IMR-90 (cell line): ENCODE measurements at places on chromosomes 1 and 21.

DNA sequence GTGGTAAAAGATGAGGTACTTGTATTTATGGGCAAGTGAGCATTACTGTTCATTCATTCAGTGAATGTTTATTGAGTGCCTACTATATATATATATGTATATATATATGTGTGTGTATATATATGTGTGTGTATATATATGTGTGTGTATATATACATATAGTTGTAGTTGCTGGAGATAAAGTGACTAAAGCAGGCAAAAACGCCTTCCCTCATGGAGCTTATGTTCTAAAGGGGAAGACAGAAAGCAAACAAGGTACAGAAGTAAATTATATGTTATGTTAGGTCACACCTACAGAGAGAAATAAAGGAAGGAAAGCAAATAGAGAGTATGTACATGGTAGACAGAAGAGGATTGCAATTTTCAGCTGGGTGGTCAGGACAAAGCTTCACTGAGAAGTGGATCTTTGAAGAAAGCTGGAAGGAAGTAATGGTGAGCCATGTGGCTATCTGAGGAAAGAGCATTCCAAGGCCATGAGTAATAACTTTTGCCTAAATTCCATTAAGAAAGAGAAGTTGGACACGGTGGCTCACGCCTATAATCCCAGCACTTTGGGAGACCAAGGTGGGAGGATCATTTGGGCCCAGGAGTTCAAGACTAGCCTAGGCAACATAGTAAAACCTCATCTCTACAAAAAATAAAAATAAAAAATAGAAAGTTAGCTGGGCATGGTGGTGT, 33.5 kb upstream of the KLF17 start:
- DNase-seq: peak; percentile 83

DNA sequence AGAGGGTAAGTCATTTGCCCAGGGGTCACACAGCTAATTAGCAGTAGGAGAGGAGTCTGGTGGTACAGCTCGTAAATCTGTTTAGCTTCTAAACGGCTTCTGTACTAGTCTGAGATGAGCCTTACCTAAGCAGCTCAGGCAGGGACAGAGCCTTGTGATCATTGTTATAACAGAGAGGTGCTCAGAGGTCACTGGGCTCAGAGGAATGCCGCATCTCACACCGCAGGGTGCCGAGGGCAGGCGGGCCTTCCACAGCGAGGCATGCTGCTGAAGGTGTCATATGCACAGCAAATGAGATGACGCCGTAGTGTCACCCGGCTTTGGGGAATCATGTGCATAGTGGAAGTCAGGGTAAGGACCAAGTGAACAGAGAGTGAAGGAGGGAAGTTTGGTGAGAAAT, 305.2 kb upstream of the FMN2 start:
- DNase-seq: no peak

DNA sequence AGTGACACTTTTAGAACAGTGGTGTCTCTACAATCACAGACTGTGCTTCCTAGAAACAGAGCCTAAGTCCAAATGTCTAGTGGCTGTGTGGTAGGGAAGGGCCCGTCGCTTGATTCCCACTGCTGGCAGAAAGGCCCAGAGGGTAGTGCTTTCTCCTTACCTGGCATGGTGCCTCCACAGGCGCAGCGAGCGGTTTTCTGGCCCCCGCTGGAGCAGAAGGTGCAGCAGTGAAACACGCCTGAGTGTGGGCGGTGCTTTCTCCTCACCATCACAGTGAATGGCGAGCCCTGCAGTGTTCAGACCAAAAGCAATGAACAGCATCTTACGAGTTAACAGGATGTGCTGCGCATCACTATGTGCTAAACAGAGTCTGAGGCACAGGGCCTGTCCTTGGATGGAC, 8.3 kb downstream of the TRIM45 start:
- no peak for DNase-seq

- no peak for DNase-seq
These were observed 1.9 kb downstream of the SPRR4 start for GRCh38 chr1:152972196-152972886.

DNA sequence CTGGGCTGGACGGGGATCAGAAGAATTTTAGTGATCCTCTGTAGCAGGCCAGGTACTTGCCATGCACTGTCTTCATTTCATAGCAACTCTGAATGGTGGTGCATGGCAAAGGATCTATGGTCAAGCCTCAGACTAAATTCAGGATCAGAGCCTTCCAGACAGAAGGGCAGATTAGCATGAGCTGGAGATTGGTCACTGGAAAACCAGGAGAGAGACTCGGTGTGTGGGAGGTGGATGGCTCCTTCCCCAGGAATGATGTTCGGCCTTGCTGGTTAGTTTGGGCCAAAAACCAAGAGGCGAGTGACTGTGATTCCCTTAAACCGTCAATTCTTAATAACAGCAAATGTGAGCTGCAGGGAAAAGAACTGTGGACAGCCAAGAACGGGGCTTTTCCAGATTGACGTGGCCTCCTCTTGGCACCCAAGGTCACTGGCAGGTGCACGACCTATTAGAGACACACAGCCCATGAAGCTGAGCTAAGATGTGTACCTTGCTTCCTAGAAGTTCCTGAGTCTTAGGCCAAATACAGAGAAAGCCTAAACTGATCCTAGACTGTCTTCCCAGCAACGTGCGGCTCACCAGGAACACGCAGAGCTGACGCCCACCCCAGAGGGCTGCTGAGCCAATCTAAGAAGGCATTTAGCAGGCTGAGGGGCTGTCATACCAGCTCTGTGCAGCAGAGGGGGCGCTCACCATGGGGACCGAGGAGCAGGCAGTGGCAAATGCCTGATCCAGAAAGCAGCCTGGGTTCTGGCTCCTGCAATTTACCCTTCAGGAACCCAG, 18.5 kb downstream of the ALDH4A1 start:
- DNase-seq: peak; percentile 66

DNA sequence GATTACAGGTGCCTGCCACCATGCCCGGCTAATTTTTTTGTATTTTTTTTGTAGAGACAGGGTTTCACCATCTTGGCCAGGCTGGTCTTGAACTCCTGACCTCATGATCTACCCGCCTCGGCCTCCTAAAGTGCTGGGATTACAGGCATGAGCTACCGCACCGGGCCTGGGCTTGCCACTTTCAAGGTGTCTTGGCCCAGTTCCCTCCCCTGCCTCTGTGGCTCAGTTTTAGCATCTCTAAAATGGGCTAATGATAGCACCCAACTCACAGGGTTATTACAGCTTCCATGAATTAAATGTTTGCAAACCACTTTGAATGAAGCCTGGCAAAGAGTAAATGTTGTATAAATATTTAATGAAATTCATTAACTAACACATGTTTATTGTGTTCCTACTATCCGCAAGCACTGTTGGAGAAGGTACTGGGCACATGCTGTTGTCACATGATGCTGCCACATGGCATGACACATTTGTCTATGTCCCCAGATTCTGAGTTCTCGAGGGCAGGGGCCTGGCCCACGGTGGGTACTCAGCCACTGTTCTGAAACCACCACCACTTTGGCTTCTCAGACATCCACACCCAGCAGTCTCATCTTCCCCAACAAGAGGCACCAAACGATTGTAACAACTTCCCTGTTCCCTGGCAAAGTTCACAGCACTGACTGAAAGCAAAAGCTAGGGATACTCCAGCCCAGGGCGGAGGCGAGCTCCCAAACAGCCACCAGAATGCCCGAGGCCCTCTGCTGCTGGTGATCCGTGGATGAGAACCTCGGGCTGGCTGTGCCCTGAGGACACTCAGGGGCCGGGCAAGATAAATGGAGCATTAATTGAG, 9.7 kb downstream of the IFFO2 start:
- no peak for DNase-seq

- no peak for DNase-seq
These were observed 79.9 kb downstream of the TMEM53 start for GRCh38 chr1:44594353-44594752.

DNA sequence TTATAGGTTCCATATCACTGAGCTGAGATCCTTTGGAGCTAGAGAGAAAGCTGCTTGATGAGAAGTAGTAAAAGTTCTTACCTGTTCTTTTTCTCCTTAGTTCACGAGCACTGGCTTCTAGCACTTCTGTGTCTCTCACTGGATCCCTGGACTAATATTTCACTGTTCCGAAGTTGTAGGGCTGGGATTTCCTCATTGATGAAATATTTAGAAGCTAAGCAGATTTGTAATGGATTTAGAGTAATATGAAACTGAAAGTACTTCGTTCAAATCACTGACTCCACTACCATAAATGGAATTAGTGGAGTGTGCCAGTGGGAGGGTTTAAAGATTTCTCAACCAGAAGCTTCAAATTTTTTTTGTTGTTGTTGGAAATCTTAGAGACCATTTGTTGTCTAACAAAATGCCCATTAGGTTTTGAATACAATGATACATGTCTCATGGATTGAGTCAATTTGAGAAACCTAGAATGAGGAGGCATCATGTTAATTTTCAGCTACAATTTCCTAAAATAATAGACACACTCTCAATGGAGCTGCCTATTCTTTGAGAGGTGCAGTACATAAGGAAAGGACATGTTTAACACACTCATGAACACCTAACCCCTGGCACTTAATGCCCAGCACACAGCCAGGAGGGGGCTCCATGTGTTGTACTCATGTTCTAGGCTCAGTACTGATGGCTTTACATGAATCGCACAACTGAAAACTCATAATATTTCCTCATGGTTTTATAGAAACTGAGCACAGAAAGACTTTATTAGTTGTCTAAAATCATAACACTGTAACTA, at the start of gene GBP1:
Gene GBP1 (minus strand): TSS at position 130 of the 790 bp plus-strand sequence. CDS start 1,974 bp downstream, outside the sequence.
- DNase-seq: peak; percentile 88

DNA sequence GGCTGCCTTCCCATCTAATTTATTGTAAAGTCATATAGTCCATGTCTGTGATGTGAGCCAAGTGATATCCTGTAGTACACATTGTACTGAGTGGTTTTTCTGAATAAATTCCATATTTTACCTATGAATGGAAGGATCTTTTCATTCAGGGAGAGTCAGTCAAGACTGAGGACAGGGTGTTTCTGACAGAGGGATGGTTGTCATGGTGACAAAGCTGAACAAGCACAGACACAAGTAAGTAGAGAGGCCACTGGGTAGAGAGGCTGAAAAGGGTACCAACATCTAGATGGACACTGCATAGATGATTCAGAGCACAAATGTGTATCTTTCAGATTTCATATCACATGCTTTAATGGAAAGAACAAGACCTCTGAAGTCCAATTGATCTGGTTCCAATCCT, 22.6 kb upstream of the IL20 start:
- no peak for DNase-seq

DNA sequence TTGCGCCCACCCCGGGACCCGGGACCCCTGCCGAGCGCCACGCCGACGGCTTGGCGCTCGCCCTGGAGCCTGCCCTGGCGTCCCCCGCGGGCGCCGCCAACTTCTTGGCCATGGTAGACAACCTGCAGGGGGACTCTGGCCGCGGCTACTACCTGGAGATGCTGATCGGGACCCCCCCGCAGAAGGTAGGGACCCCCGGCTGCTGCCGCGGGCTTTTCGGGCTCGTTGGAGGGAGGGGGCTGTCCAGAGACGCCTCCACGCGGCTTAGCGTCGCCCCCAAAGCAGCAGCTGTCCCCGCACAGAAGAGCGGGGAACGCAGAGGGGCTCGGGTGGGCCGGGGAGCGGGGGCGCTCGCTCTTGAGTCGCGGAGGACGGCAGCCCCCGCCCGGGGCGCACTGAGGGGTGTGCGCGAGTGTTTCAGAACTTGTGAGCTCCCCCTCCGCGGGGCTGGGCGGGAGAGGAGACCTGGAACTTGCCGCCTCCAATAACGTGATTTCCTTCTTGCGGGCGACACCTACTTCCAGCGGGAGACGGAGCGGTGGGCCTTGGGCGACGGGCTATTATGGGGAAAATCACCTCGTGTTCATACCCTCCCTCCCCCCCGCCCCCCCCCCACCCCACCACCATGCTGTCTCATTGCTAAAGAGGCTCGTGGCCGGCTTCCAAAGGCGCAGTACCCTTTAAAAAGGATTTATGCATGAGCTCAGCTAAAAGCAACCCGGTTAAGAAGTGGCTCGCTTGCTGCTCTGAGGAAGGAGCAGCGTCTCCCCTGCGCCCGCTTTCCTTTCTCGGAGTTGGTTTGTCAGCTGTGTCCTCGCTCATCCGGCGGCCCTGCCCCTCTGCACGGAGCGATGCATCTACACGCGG, 664 bp downstream of the BACE2 start:
- DNase-seq: peak; percentile 68

- DNase-seq: peak; percentile 78
These were observed 8.0 kb upstream of the ANGPTL3 start for GRCh38 chr1:62589321-62589720.

DNA sequence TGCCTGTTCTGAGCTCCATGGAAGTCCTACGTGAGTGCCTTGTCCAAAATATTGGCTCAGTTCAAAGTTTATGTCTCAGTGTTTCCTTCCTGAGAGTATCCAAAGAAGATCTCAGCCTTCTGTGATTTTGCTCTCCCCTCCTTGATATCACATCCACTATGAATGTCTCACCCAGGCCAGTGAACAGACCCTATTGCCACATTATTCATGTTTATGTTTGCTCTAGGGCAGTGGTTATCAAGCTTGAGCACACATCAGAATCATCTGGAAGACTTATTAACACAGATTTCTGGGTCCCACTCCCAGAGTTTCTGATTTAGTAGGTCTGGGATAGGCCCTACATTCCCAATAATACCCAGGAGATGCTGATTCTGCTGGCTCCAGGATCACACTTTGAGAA, 145.0 kb upstream of the FGGY start:
- peak; percentile 40 for DNase-seq

DNA sequence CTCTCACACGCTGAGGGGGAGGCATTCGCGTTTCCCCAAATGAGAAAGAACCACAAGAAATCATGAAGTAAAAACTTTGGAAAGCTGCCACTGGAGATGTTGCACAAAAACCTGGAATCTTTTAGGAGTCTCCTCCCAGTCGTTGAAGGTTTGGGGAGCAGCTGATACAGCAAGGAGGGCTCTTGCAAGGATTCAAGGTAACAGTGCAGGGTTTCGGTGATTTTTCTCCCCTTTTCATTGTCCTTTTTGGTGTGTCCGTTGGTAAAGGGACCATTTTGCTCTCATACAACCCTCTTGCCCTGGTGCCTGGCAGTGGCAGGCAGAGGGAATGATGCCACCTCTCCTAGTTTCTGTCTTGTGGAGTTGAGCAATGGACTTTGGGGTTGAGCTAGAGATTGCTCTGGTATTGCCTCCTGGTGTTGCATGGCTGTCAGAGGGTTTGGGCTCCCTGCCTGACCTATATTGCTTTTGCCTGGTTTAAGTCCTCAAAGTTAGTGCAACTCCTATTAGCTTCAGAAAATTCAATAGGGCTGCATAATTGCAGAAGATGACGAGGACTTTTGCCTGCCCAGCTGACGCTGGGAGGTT, 872 bp downstream of the BRINP2 start:
- DNase-seq: no peak

DNA sequence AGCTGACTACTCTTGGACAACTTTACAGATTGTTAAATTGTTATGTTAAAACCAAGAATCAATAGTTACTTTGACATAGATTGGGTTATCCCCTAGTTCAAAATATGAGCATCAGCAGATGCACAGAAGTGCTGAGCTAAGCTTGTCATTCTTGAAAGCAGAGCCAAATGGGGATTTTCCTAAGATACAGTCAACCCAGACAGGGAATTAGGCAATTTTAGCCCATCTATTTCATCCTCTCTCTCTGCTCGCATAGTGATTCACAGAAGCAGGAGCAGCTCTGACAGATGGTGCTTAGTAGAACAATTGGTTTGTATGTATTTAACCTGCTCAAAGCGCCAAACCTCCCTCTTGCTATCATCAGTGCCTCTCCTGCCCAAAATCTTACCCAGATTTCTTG, 27.9 kb upstream of the PRRC2C start:
- DNase-seq: peak; percentile 60
